NCI-H2107 (cell line): ENCODE measurements at places on chromosomes 11 and 22.

GRCh38 chr22:23783265-23784150 is 3.3 kb upstream of the SMARCB1 start:
- no peak for DNase-seq

DNA sequence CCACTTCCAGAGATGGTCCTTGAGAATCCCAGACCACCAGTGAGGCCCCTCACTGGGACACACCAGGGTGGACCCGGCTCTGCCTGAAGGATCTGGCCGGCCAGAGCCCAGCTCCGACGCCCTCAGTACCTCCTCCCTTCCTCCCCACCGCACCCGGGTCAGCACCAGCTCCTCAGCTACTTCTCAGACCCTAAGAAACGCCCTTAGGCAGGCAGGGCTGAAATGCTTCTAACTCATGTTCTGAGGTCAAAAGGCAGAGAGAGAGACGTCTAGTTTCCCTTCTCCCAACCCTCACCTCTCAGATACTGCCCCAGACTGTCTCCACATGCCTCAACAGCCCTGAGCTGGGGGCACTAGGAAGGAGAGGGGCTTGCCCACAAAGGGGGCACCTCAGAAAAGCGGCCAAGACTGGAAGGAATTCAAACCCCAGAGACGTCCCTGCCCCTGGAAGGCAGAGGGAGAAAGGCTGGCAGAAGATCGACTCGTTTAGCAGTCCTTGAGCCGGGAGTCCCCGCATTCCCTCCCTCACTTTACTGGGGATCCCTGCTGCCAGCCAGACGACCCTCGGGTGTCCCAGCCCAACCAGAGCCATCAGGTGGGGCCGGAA is 539 bp downstream of the USH1C start:
- DNase-seq: no peak

GRCh38 chr22:30212996-30213441 is 33.5 kb downstream of the LIF start:
- no peak for DNase-seq

- DNase-seq: no peak
These were observed 181.9 kb upstream of the BDNF start for GRCh38 chr11:27882066-27882697.

DNA sequence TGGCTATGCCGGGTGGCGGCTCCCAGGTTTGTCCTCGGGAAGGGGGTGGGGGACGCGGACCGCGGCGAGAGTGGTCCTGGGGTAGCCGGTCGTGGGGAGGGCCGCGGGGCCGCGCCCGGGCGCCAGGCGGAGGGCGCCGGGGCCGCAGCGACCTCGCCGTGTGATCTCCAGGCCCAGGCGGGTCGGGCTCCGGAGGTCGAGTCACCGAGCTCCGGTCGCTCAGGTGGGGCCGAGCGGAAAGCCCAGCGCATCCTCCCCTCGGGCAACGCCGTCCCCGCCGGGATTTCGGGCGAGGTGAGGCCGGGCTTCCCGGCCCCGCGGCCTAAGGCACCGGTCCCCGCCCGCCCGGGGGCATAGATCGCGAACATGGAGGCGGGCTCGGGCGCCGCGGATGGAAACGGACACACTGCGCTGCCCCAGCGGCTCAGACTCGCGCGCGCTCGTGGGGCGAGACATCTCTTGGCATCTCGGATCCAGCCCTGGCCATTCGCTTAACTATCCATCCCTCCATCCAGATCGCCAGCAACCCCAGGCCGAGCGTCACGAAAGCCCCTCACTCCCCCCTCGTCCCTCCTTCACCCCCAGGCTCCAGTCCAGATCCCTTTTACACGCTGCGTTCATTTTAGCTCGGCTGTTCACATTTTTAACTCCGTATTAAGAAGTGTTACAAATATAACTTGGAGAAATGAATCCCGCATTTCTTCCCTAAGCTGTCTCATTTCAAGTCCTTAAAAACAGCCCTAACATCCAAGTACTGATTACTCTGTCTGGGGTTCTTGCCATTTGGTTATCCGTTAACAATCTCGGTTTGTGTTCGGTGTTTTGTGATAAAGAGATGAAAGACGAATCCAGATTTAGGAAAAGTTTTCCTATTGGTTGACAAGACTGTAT is 460 bp downstream of the ZC3H12C start:
- DNase-seq: peak; percentile 12

DNA sequence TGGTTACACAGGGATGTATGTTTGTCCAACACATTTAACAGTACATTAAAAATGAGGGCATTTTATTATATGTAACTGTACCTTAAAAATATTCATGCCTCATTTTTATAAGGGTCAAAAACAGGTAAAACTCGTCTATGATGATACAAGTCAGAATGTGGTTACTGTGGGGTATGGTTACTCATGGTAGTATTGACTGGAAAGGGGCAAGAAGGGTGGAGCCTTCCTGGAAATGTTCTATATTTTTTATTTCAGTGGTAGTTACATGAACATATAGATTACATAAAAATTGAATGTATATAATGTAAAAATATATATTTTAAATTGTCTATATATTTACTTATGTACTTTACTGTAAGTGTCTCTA is 99.8 kb downstream of the STIM1 start:
- no peak for DNase-seq

DNA sequence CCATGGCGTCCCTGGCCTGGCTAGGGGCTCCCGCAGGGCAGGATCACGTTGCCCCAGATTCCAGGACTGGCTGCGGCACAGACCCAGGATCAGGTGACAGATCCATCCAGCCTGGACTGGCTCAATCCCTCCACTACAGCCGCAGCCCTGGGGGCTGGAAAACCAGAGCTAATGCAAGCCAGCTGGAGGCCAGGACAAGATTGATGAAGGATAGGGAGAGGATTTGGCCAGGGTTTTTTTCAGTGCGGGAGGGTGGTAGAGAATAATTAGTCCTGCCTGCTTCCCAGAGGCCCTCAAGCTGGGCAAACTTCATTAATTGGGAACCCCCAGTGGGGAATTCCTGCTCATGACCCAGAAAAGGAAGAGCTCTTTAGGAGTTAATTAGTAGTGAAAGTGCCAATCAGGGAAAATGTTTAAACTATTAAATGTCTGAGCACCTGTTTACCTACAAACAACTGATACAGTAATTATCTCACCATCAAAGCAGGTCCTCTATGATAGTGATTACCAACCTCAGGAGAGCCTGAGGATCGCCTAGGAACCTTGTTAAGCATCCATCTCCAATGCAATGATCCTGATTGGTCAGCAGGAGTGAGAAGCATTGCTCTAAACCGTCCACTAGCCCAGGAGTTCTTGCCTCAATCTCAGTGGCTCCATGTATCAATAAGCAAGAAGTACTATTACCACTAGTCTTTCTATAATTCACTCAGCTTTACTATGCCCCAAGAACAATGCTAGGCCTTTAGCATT is 33.0 kb upstream of the MYOD1 start:
- DNase-seq: no peak

DNA sequence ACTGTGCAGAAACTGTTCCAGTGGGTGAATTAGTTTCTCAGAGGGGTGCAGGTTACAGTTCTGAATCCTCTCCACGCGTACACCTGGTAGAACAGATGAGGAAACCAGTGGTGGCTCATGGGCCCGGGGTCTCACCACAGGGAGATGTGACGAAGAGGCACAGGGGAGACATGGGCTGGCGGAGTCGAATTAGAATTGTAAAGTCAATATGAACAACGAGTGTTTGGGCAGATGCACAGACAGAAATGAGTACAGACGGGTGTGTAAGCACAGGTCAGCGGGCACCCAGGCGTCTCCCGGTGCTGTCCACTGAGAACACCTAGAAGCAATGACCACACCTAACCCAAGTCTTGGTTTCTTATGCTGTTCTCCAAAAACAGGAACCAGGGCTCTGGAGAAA is 41.8 kb downstream of the GNB1L start:
- no peak for DNase-seq

DNA sequence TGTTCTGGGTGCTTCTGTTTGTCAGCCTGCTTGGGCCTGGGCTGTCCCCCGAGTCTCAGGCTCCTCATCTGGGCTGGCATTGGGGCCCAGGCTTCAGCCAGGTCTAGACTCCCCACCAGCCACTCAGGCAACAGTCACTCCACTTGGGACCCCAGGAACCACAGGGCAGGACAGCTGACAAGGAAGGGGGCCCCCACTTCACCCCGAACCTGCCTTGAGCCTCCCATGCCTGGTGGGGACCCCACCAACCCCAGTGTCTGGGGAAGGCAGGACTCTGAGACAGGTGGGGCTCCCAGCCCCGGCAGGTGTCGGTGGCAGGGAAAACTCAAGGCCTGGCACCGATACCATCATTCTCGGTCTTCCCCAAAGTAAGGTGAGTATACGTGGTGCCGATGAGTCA is 11.7 kb upstream of the LTO1 start:
- no peak for DNase-seq

DNA sequence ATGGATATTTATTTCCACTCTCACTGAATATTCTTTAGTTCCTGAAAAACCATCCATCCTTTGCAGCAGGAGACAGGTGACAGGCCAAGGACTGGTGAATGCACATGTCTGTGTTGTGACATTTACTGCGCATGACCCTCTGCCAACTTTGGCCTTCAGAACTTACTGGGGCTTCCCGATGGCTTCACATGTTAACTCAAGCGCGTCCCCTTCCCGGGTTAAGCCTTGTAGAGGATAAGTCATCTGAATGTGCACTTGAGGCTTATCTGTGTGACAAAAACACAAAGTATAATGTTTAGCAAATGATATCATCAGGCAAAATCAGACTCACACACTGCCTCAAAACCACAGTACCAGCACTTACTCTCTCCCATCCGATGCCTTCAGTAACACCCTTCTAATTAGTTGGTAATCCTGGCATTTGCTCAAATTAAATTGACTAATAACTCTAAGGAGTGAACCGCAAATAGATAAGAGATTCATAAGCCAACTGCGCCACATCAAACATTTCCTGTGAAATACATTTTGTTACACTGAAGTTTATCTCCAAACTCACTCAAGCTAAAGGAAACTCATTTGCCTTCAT is 286.4 kb downstream of the CADM1 start:
- DNase-seq: no peak

GRCh38 chr11:62172294-62172693 is 17.7 kb upstream of the SCGB1D1 start:
- no peak for DNase-seq

DNA sequence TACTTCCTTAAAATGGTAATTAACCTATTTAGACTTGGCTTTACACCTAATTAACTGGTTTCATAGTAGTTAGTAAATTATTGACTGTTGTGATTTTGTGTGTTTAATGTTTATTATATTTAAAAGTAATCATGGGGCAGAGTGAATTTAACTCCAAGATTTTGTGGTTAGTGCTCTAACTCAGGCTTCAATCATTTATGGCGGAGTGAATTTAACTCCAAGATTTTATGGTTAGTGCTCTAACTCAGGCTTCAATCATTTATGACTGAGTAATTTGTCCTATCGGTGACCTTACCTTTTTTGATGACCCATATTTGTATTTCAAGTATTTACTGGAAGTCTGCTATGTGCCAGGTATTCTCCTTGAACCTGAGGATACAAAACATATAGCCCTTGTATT is 7.2 kb downstream of the PRRG4 start:
- DNase-seq: no peak

DNA sequence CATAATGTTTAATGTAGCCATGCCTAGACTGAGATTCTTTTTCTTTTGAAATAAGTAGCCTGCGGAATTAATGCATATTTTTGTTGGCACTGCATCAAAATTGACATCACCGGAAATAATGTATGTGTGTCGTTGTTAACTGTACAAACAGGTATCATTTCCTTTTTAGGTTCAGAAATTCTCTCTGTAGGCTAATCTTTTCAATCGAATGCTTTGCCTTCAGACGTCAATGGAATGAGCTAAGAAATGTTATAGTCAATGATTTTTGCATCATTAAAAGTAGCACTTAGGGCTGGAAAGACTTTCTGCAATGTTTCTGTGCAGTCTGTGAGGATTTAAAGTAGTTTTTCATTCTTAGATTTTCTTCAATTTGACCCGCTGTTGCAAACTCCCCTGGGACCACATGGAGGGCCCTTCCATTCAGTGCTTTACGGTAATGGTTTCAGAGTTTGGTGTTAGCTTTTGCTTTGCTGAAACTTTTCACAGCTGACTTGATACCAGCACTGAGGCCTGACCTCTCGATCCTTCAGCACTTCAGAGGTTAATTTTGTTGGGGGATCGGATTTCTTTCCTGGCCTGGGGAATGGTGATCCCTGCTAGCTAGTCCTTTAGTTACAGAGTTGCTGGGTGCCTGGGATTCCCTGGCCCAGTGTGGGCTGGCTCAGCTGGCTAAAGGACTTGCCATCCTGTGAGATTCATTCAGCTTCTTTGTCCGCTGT is 137.8 kb downstream of the DBX1 start:
- DNase-seq: no peak

- peak; percentile 31 for DNase-seq
These were observed 2.1 kb downstream of the CCDC88B start for GRCh38 chr11:64341851-64342791.

GRCh38 chr22:41445129-41446056 is 1.2 kb downstream of the TOB2 start:
- peak; percentile 16 for DNase-seq

- no peak for DNase-seq
These were observed 45.3 kb downstream of the ZBTB44 start for GRCh38 chr11:130269326-130269943.

GRCh38 chr11:102272047-102272824 is 45.0 kb upstream of the BIRC3 start:
- no peak for DNase-seq

DNA sequence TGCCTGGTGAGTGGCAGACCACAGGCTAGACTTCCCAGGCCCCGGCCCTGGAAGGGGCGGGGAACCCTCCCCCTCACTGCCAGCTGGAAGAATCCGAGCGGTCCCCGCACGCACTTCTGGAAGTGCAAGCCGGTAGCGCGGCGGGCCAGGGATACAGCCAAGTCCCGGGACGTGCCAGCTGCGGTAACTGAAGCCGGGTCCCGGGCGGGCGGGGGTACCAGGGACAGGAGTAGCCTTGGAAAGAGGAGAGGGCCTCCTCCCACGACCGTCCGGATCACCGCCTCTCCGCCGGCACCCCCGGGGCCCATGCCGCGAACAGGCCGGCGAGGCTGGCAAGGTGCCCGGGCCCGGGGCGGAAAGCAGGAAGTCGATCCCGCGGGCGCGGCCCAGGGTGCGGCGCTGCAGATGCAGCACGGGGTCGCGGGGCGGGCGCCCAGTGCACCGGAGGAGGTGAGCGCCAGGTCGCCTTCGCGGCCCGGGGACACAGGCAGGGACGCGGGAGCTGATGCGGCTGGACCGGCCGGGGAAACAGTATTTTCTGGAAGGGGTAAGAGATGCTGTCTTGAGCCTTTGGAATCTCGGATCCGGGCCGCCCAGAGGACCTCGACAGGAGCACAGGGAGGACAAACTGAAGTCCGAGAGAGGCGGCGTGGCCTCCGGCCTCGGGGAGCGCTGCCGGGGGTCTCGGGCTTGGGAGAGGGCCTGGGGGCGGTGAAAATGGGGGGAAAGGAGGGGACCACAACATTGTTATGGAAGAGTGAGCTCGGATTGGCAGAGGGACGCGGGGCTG is 783 bp upstream of the SLC35C1 start:
- peak; percentile 28 for DNase-seq

GRCh38 chr22:42328784-42329145 is 58.3 kb upstream of the TCF20 start:
- DNase-seq: no peak
